Vagina (tissue), 2 donors: ENCODE measurements at places on chromosomes 16 and 17.

- H3K4me3 ChIP-seq = no peak overlapping the region
- no peaks in the 10 kb centered on the region for H3K27me3 ChIP-seq
- peaks cover 2% of the 10 kb centered on the region for H3K4me1 ChIP-seq
- H3K36me3 ChIP-seq = peaks cover 100% of the 10 kb centered on the region
- H3K27ac ChIP-seq = no peak overlapping the region
Measured at GRCh38 chr17:42704837-42705494, 22.6 kb downstream of the CNTNAP1 start.

DNA sequence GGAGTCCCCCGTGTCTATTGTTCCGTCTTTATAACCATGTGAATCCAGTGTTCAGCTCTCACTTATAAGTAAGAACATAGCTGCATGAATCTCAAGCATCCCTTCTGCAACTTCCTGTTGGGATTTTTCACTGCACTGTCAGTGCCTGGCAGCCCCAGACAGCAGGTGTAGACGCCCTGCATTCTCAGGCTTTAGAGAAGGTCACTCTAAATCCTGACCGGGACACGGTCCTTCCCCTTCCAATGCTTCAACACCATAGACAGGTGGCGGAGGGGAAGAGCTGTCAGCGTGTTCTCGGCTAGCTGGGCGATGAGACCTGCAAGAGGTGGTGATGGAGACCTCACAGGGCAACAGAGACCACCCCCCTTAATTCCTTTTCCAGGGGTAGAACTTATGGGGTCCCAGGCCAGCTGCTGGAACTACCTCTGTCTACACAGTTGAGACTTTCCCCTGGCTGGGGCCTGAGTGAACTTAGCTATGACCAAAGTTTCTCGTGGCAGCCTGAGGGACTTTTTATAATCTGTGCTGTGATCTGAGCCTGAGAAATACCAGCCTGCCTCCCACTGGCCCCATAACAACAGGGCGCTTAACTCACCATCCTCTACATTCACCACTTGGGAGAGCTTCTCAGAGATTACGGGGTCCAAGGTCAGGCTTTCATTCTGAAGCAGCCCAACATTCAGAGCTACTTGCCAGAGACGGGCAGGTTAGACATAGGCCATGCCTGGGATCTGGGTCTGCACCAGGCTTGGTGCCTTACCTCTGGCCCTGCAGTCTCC, 143.2 kb upstream of the TNRC6C start:
- no peak for DNase-seq
- peaks cover 19% of the 10 kb centered on the region for H3K4me1 ChIP-seq
- H3K36me3 ChIP-seq = no peaks in the 10 kb centered on the region
- H3K27me3 ChIP-seq = no peaks in the 10 kb centered on the region

DNA sequence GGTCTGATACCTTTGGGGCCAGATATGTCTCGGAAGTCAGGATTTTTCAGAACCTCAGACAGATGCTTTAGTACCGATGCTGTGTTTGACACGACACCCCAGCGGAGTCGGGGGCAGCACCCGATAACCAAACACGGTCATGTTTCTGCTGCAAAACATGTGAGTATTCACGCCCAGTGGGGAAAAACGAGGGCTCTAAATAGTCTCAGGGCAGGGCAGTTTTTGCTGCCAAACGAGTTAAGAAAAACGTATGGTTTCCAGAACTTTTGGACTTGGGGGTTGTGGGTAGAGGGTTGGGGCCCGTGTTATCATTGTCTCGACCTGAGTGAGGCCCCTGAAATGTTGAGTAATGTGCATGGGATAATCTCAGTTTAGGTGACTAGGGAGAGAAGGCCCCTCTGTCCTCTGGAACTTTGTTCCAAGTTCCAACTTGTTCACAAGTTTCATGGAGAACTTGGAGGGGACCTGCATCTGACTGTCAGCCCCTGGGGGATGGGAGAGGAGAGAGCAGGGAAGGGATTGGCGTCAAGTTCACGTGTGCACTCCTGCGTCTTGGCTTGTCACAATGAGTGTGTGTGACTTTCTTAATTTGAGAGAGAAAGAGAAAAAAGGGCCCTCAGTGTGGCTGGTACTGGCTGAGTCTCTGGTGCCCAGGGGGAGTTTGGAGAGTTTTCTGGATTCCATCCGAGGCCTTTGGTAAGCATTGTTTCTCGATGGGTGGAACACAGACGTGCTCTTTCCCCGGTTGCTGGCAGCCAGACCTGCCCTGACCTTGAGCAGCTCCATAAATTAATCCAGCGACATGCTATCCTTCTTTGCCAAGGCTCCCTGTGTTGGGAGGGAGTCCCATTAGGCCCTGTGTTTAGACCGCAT, 83.9 kb upstream of the CIBAR2 start:
- peak overlapping the region; percentile 13 for H3K27ac ChIP-seq
- no peaks in the 10 kb centered on the region for H3K36me3 ChIP-seq
- no peaks in the 10 kb centered on the region for H3K27me3 ChIP-seq
- DNase-seq = no peak
- H3K4me3 ChIP-seq = no peak overlapping the region

GRCh38 chr16:85991856-85992255, 92.9 kb downstream of the IRF8 start:
- no peak for DNase-seq
- no peaks in the 10 kb centered on the region for H3K36me3 ChIP-seq
- no peak overlapping the region for H3K27ac ChIP-seq
- H3K4me3 ChIP-seq = no peak overlapping the region

GRCh38 chr16:56977823-56978430, 11.4 kb upstream of the NLRC5 start:
- no peak overlapping the region for H3K4me3 ChIP-seq
- H3K27ac ChIP-seq = no peak overlapping the region
- H3K27me3 ChIP-seq = no peaks in the 10 kb centered on the region
- H3K36me3 ChIP-seq = no peaks in the 10 kb centered on the region

- H3K27ac ChIP-seq = peak overlapping the region; percentile 100
- peaks cover 9% of the 10 kb centered on the region for H3K36me3 ChIP-seq
- H3K27me3 ChIP-seq = no peaks in the 10 kb centered on the region
- H3K4me3 ChIP-seq = peak overlapping the region; percentile 93
- DNase-seq = no peak
- H3K4me1 ChIP-seq = peaks cover 63% of the 10 kb centered on the region
Measured at GRCh38 chr17:81513372-81513752, 763 bp upstream of the ACTG1 start.

GRCh38 chr16:31676731-31677130, 149.0 kb downstream of the AHSP start:
- H3K4me1 ChIP-seq = no peaks in the 10 kb centered on the region
- no peak for DNase-seq
- H3K27me3 ChIP-seq = no peaks in the 10 kb centered on the region
- H3K4me3 ChIP-seq = no peak overlapping the region
- H3K36me3 ChIP-seq = no peaks in the 10 kb centered on the region

DNA sequence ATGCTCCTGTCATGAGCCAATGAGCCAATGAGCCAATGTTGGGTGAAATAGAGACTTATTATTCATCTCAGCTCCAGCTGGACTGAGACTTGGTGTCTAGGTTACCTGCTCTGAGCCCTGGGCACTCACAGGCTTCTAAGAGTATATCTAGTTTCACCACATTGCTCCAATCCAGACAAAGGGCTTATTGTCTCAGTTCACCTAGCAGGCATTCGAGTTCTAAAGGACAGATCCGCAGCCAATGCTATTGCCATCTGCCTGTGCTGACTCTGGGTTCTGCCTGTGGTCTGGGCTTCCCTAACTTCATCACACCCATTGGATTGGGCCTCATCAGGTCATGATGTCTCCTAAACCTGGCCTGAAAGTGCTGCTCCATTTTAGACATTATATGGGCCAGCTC, 66.1 kb upstream of the HS3ST4 start:
- no peak overlapping the region for H3K4me3 ChIP-seq
- H3K27ac ChIP-seq = no peak overlapping the region
- no peak for DNase-seq
- H3K36me3 ChIP-seq = no peaks in the 10 kb centered on the region

GRCh38 chr17:73378974-73379470, 67.2 kb upstream of the CDC42EP4 start:
- H3K36me3 ChIP-seq = no peaks in the 10 kb centered on the region
- no peaks in the 10 kb centered on the region for H3K4me1 ChIP-seq
- DNase-seq = no peak
- no peaks in the 10 kb centered on the region for H3K27me3 ChIP-seq
- no peak overlapping the region for H3K4me3 ChIP-seq
- H3K27ac ChIP-seq = no peak overlapping the region

- H3K27me3 ChIP-seq = no peaks in the 10 kb centered on the region
- H3K4me3 ChIP-seq = no peak overlapping the region
- H3K27ac ChIP-seq = no peak overlapping the region
- H3K4me1 ChIP-seq = peaks cover 13% of the 10 kb centered on the region
Measured at GRCh38 chr16:23288209-23288608, 13.9 kb upstream of the SCNN1B start.

DNA sequence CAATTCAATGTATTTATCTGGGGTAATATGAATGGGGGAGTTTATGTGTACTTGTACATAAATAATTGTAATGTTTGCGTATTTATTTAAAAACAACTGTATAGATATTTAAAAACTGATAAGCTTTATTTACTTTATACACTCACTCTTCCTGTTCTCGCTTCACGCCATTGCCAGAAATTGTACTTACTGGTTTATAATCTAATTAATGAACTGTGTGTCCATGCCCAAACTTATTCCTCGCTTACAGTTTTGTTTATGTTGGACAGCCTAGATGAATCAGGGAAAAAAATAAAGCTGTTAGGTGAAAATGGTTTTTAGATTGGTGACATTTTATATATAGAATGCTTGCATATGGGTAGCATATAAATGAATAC, 30.8 kb downstream of the AATF start:
- no peak for DNase-seq
- H3K4me3 ChIP-seq = no peak overlapping the region
- H3K36me3 ChIP-seq = no peaks in the 10 kb centered on the region
